ENCODE measurements at places on chromosomes 12 and 14. TPM values are rescaled to one million over a fixed set of nuclear protein-coding genes. Genes with fewer than 3 reads are reported as not detected.
A peak's percentile ranks its signal among the peaks of the same experiment; 100 is the strongest.

TMEM253 gene
- polyA plus RNA-seq, result 0.14 TPM

RPS6KL1 gene
- polyA plus RNA-seq, result 10.2 TPM

SYNDIG1L gene
- polyA plus RNA-seq, result not detected

RIN3 gene
- polyA plus RNA-seq, result 5.8 TPM

OSBPL8 gene
- polyA plus RNA-seq, result 14.2 TPM

PRMT5 gene
- polyA plus RNA-seq, result 185 TPM

PLEKHG3 gene
- polyA plus RNA-seq, result 6.6 TPM

NEDD8 gene
- polyA plus RNA-seq, result 316 TPM

MDGA2 gene
- polyA plus RNA-seq, result not detected

PDZRN4 gene
- not detected for polyA plus RNA-seq

ADAM21 gene
- 0.05 TPM for polyA plus RNA-seq

- no peak overlapping the region for H3K27ac ChIP-seq
- no peak overlapping the region for H3K4me3 ChIP-seq
- DNase-seq, result no peak
- no peaks in the 10 kb centered on the region for H3K27me3 ChIP-seq
Observed at GRCh38 chr12:127515941-127516340, 751.0 kb upstream of the TMEM132C start.

DNA sequence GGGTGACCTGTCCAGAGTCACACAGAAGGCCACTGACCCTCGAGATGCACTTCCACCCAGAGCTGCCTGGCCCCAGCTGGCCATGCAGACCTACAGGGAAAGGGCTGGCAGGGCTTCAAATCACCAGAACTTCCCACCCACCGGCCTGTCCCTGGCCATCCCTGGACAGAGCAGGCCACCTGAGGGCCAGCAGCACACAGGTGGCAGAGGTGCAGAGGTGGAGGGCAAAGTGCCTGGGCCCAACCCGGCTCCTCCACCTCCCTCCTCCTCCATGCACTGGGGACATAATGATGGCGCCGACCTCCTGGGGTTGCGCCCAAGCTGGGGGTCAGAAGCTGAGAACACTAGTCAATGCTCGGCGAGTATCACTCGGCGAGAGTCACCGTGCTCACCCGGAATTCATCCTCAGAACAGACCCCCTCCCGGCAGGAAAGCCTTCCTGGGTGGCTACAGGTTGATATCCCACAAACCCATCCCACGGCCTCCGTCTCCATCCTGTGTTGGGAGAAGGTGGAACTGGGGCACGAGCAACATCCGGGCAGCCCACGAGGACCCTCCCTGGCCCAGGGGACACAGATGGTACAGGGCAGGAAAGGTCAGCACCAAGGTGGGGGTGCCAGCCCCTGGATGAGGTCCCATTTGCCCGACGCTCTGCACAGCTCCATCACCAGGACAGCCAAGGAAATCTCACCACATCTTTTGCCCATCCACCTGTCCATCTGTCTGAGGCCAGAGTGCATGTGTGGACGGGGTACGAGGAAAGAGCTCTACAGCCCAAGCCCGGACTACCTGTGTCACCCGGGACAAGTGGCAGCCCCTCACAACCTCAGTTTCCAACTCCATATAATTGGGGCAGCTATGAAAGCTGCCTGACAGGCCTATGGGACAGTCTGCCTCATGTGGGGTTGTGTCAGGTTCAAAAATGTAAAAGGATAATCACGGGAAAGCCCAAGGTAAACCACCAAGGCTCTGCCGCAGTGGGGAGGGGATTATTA, 10.8 kb downstream of the BEGAIN start:
- no peak for DNase-seq
- H3K27me3 ChIP-seq, result no peaks in the 10 kb centered on the region
- no peak overlapping the region for H3K27ac ChIP-seq
- no peaks in the 10 kb centered on the region for H3K4me1 ChIP-seq

DNA sequence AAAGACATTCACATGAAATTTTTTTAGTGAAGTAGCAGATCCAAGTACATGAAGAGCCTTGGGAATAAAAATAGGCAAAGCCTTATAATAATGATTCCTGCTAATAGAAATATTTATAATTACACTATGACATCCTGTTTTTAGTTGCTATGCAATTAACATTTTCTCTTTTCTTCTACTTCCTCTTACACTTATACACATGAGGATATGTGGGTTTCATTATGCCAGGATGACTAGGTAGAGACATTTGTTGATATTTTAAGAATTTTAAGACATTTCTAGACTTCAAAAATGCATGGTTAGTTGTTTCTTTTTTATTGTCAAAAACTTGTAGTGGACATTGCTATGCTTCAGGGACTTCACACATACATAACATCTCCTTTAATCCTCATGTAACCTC, 326.8 kb downstream of the SYT1 start:
- H3K4me1 ChIP-seq, result no peaks in the 10 kb centered on the region
- no peaks in the 10 kb centered on the region for H3K27me3 ChIP-seq
- H3K27ac ChIP-seq, result no peak overlapping the region
- H3K36me3 ChIP-seq, result no peaks in the 10 kb centered on the region

DNA sequence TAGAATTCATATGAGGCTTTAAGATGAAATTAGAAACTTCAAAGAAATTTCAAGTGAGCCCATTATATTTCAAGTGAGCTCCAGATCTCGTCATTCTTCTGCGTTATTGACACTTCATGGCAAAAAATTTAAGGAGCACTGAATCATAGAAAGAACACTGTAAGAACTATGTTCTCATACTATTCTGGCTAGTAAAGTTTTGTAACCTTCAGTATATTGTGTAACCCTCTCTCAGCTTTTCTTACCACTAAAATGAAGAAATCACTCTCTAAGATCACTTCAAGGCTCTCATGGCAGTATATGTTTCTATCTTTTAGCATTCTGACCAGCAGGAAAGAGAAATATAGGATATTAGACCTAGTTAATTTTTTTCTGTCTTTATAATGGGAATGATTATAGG, 6.3 kb downstream of the GPHN start:
- H3K27ac ChIP-seq, result no peak overlapping the region
- no peak overlapping the region for H3K4me3 ChIP-seq
- H3K27me3 ChIP-seq, result no peaks in the 10 kb centered on the region
- no peak for DNase-seq
- H3K36me3 ChIP-seq, result no peaks in the 10 kb centered on the region
- H3K4me1 ChIP-seq, result peaks cover 16% of the 10 kb centered on the region

DNA sequence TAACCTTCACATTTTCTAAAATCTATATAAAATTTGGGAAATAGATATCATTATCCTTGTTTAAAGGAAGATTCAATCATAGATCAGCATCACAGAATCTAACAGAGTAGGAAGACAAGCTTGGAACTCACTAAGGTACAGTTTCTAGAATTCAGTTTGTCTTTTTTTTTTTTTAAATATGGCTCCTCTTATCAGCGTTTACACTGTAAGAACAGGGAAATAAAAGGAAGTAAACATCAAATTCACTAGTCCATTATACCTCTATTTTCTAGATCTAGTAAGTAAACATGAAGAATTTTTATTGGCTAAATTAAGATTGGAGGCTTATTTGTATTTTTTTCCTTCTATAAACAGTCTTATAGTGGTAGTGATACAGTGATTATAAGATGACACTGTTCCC, 144.9 kb downstream of the LRIG3 start:
- H3K4me1 ChIP-seq, result no peaks in the 10 kb centered on the region
- no peak overlapping the region for H3K4me3 ChIP-seq
- no peak for DNase-seq
- H3K27ac ChIP-seq, result no peak overlapping the region
- H3K36me3 ChIP-seq, result no peaks in the 10 kb centered on the region

DNA sequence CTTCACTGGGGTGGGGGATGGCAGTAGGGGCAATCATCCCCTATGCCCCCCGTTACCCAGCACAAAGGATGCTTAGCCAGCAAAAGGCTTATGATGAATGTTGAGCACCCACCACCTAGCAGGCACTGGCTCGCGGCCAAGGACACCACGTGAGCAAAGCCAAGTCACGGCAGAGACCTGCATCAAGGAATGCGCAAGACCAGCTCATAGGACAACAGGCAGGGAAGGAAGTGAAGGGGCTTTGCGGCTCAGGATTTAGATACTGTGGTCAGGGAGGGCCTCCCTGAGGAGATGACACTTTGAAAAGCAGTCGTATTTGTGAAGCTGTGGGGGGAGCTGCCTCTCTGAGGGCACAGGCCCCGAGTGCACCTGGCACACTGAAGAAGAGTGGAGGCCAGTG, 32.8 kb downstream of the SH2B3 start:
- H3K4me3 ChIP-seq, result no peak overlapping the region
- peak; percentile 67 for DNase-seq
- H3K27me3 ChIP-seq, result no peaks in the 10 kb centered on the region
- H3K27ac ChIP-seq, result peak overlapping the region; percentile 85

DNA sequence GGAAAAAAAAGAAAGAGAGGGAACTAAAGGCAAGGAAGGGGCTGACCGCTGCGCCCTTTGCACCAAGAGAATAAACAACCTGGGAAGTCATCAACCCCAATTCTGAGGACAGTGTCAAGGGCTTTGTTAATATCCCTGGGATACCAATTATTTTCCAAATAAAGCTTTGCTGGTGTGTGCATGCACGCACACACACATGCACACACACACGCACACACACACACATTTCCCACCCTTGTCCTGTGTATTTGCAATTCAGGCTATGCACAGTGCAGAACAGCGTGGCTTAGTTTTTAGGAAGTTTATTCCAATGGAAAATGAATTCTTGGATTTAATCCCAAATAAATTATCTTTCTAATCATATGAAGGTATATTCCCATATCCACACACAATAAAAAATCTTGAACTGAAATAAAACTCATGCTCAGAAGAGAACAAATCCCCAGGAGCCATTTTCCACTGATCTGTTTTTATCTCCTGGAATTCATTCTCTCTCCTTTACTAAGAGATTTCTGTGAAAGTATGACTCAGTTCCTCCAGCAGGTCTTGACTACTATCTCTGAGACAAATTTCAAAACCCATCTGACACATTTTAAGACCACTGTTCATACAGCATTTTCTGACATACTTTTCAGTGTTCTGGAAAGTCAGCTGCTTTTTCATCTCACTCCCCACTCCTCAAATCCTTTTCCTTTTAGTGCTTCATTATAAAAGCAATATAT, 334.4 kb upstream of the ATP2B1 start:
- H3K27me3 ChIP-seq, result no peaks in the 10 kb centered on the region
- no peak overlapping the region for H3K27ac ChIP-seq
- no peaks in the 10 kb centered on the region for H3K36me3 ChIP-seq
- H3K4me1 ChIP-seq, result no peaks in the 10 kb centered on the region
- no peak overlapping the region for H3K4me3 ChIP-seq

DNA sequence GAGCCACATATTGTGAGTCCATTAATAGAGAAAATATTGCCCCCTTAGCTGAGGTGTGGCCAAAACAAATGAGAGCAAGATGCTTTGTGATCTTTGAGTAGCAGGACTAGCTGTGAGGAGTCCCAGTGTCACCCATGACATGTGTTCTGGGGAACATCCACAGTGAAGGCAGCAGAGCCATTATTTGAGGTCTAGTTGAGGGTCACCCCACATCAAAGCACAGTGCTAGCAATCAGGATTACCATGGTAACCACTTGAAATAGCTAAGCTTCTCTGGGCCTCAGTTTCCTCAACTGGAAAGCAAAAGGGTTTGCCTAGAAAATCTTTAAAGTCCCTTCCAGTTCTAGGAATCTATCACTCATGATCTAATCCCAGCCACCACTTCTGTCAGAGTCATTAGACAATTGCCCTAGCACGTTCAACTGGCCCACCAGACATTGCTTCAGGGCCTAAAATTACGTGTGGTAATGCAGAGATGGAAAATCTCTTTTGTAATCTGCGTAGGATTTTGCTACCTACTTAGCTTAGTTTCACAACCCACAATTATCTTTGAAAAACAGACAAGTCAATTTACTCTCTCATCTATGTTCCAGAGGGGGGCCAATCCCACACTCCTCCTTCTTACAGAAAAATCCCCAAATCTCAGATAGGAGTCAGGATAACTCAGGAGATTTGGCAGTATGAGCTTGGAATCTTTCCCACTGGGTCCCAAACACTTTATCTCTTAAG, 251.2 kb upstream of the EGLN3 start:
- H3K27me3 ChIP-seq, result no peaks in the 10 kb centered on the region
- no peak overlapping the region for H3K4me3 ChIP-seq
- H3K4me1 ChIP-seq, result no peaks in the 10 kb centered on the region
- no peak overlapping the region for H3K27ac ChIP-seq
- DNase-seq, result no peak

GRCh38 chr12:54016051-54016450, 7.3 kb downstream of the HOXC8 start:
- peaks cover 81% of the 10 kb centered on the region for H3K27me3 ChIP-seq
- peaks cover 3% of the 10 kb centered on the region for H3K4me1 ChIP-seq
- no peak overlapping the region for H3K27ac ChIP-seq
- no peak for DNase-seq
- no peaks in the 10 kb centered on the region for H3K36me3 ChIP-seq

DNA sequence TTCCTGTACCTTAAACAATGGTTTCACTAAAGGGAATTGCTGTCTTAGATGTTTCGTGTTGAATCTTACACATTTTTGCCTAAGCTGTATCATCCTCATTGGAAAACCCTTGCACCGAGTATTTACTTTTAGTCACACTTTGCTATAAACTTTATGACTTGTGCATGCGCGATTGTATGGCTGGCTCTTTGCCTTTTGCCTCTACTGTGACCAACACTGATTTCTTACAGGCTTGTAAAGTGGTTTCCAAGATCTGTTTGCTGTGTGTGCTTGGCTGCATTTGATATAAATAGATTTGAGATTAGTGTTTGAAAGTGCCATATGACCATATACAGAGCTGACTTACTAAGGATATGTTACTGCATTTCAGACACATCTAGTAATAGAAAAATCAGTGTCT, 40.5 kb downstream of the RASSF3 start:
- H3K36me3 ChIP-seq, result no peaks in the 10 kb centered on the region
- H3K4me3 ChIP-seq, result no peak overlapping the region
- H3K27ac ChIP-seq, result no peak overlapping the region
- peak; percentile 45 for DNase-seq
- no peaks in the 10 kb centered on the region for H3K27me3 ChIP-seq
- peaks cover 9% of the 10 kb centered on the region for H3K4me1 ChIP-seq

- DNase-seq, result no peak
- H3K27me3 ChIP-seq, result no peaks in the 10 kb centered on the region
- H3K4me1 ChIP-seq, result no peaks in the 10 kb centered on the region
Observed at GRCh38 chr12:21444193-21445146, 7.0 kb downstream of the PYROXD1 start.

- no peaks in the 10 kb centered on the region for H3K36me3 ChIP-seq
- peaks cover 2% of the 10 kb centered on the region for H3K27me3 ChIP-seq
- H3K4me3 ChIP-seq, result peak overlapping the region; percentile 70
- H3K4me1 ChIP-seq, result peaks cover 17% of the 10 kb centered on the region
- DNase-seq, result peak; percentile 100
Observed at GRCh38 chr14:90383126-90383730, 13.6 kb upstream of the CALM1 start.

DNA sequence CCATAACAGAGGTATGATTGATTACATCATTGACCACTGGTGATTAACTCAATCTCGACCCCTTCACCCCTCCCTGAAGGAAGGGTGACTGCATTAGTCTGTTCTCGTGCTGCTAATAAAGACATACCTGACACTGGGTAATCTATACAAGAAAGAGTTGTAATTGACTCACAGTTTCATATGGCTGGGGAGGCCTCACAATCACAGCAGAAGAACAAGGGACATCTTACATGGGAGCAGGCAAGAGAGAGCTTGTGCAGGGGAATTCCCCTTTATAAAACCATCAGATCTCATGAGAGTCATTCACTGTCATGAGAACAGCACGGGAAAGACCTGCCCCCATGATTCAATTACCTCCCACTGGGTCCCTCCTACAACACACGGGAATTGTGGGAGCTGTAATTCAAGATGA, 55.9 kb upstream of the TMCC3 start:
- H3K4me3 ChIP-seq, result no peak overlapping the region
- no peaks in the 10 kb centered on the region for H3K27me3 ChIP-seq
- H3K27ac ChIP-seq, result no peak overlapping the region
- DNase-seq, result no peak

Measured in endothelial cell of umbilical vein (primary cell).